ENCODE measurements at places on chromosomes 11 and 22.

GRCh38 chr11:86632499-86633269, 39.7 kb downstream of the ME3 start:
- peak; percentile 76 for DNase-seq

DNA sequence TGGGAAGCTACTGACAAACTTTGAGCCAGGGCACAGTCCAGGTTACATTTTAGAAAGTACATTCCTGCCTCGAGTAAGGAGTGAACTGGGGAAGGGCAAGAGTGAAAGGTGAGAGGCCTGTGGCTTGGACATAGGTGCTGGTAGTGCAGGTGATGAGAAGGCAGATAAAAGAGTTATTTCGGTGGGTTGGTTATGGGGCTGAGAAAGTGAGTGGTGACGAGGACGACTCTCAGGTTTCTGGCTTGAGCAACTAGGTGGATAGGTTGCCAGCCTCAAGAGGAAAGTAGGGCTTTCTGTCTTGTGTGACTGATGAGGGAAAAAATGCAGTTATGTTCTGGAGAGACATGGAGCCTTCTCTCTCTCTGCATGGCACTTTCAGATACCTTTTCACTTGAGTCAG, 3.7 kb downstream of the POLR2F start:
- DNase-seq = no peak

GRCh38 chr22:41524251-41524661, 20.0 kb downstream of the POLR3H start:
- no peak for DNase-seq

DNA sequence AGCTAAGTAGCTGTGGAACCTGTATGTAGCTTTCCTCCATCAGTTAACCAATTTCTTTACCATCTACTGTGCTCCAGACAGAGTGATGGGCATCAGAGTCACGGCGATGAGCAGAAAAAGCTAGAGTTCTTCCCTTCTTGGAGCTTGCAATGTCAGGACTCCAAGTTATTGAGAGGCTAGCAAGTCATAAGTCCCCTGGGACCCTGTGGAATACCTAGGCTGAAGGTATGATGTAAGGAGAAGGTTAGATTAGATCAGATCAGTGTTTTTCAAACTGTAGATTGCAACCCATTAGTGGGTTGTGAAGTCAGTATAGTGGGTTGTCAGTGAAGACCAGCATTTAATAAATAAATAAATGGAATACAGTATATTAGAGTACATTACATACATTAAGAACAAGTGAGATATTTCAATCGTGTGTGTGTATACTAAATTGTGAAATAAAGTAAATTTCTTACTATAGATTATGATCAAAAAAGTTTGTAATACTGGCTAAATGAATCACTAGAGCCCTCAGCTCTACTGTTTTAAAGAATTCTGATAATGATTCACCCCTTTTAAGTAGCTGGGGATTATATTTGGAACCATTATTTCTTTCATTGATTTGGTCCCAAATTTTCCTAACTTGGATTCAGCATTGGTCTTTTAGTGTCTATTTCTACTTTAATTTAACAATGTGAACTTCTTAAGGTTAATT, 52.3 kb downstream of the RASSF10 start:
- peak; percentile 4 for DNase-seq

- DNase-seq = peak; percentile 70
Observed at GRCh38 chr11:65899356-65900124, 648 bp downstream of the FOSL1 start.

DNA sequence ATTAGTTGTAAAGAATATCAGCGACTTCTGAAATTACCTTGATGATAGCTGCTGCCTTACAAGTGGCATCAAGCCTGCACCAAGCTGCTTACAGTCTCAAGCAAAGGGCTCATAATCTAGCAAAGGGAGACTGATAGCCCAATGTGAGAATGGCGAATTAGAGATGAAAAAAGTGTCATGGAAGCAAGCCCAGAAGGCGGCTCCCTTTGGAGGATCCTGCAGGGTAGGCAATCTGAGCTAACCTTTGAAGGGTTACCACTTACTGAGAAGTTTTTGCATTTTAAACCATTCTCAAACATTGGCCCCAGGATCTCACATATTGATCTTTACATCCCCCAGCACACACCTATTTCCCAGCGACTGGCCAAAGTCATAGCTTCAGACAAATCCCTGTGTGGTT, 18.5 kb downstream of the GAB2 start:
- DNase-seq = no peak

DNA sequence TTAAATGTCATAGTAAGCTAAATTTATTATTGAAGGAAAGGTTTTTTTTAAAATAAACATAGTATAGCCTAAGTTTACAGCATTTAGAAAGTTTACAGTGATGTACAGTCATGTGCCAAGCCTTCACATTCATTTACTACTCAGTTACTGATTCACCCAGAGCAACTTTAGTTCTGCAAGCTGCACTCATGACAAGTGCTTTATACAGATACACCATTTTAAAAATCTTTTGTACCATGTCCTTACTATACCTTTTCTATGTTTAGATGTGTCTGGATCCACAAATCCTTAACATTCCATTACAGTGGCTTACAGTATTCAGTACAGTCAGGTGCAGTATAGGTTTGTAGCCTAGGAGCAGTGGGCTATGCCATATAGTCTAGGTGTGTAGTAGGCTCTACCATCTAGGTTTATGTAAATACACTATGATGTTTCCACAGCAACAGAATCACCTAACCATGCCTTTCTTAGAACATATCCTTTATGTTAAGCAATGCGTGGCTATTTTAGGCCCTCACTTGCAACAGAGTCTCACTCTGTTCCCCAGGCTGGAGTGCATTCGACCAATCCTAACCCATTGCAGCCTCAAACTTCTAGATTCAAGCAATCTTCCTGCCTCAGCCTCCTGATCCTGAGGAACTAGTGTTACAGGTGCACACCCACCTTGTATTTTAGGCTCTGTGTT, 79.5 kb upstream of the SLC25A18 start:
- no peak for DNase-seq

- DNase-seq = no peak
Observed at GRCh38 chr11:74232311-74232950, 61.3 kb downstream of the PPME1 start.

- no peak for DNase-seq
Observed at GRCh38 chr11:58938398-58938797, 890 bp upstream of the GLYATL1 start.

DNA sequence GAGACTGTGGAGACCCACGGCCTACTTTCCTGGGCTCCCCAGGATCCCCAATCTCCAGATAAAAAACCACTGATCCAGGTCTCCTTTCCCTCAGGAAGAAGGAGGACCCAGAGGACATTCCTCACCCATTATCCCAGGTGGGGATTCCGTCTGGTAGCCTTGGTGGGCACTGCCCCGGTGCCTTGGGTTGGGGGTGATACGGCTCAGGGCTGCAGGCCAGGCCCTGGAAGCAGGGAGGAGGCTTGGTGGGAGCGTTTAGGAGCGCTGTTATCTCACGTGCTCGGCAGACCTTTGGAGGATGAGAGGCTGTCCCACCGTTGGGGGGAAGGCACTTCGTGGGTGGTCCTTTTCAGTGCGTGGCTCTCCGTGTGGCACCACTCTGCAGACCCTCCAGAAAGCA, 926.3 kb downstream of the BRD1 start:
- DNase-seq = no peak

DNA sequence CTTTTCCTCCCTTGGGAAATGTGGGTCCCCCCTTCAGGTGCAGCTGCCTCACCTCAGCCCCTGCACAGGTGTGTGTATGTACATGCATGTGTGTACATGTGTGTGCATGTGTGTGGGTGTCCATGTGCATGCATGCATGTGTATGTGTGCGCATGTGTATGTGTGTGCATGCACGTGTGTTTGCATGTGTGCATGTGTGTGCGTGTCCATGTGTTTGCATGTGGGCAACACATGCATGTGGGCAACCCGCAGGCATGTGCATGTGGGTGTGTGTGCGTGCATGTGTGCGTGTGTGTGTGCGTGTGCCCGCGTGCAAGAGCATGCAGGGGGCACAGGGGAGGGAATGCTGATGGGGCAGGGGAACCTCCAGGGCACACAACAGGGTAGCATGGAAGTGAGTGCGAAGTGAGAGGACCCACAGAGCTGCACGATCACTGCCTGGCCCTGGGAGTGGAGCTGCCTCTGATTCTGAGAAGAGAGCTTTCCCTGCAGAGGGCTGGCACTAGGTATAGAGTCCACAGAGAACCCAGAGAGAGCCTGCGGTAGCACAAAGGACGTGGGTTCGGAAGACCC, 14.6 kb upstream of the BAIAP2L2 start:
- no peak for DNase-seq

GRCh38 chr11:77035039-77035438, 841 bp downstream of the B3GNT6 start:
- no peak for DNase-seq

GRCh38 chr11:32919338-32919737, 26.7 kb downstream of the QSER1 start:
- DNase-seq = no peak

- no peak for DNase-seq
Observed at GRCh38 chr11:75873417-75874221, 58.6 kb downstream of the UVRAG start.

DNA sequence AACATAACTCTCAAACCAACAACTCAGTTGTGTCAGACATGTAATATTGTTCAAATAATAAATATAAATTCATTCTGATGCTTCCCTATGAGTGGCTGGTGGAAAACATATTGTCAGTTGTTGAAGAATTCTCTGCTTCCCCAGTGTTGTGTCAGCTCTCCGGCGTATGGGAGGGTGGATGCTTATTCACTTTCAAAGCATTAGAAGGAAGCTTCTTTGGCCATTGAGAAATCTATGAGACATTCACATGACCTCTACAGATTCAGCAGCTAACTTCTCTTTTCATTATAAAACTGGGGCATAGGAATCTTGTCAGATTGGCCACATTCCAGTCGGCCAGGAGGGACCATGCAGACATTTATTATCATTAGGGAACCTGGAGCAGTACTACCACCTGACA, 2.9 kb downstream of the OR51V1 start:
- DNase-seq = no peak

- DNase-seq = no peak
Observed at GRCh38 chr11:109772892-109773291, 320.3 kb upstream of the ZC3H12C start.

GRCh38 chr11:64832467-64833197, 11.8 kb downstream of the CDC42BPG start:
- DNase-seq = no peak

- no peak for DNase-seq
Observed at GRCh38 chr11:16093889-16094653, 262.3 kb downstream of the SOX6 start.

- no peak for DNase-seq
Observed at GRCh38 chr11:85912414-85912813, 57.2 kb downstream of the CCDC83 start.

DNA sequence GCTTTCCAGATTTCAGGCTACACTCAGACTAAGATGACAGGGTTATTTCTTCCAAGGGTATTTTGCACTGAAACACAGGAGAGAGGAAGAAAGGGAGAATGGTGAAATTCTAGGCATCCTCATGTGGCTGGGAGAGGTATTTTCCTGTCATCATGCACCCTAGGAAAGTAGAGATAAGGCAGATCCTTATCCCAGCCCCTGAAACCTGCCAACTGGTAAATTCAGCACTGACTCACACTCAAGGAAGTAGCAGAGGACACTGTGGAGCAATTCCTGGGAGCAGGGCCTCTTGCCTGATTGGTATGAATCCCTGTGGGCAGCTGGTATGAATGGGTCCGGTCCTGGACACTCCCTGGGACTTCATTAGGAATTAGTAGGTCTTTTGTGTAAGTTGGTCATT, 37.6 kb upstream of the SLC5A1 start:
- no peak for DNase-seq

- DNase-seq = peak; percentile 83
Observed at GRCh38 chr22:38317995-38318715, 922 bp upstream of the CSNK1E start.

DNA sequence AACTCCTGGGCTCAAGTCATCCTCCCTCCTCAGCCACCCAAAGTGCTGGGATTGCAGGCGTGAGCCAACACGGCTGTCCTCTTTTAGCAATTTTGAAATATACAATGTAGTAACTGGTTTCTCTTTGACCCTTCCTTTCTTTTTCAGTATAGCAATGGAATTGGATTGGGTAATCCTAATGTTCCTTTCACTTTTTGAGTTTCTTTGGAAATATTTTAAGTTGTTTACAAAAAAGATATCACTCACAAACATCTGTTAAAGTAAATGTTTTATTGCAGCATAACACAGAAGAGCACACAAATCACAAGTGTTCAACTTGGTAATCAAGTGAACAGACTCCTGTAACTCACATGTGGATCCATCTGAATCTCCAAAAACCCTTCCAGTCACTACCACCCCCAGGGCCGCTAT, 44.6 kb upstream of the EP300 start:
- DNase-seq = no peak

GRCh38 chr11:102177974-102178631, 67.9 kb downstream of the YAP1 start:
- DNase-seq = peak; percentile 80

DNA sequence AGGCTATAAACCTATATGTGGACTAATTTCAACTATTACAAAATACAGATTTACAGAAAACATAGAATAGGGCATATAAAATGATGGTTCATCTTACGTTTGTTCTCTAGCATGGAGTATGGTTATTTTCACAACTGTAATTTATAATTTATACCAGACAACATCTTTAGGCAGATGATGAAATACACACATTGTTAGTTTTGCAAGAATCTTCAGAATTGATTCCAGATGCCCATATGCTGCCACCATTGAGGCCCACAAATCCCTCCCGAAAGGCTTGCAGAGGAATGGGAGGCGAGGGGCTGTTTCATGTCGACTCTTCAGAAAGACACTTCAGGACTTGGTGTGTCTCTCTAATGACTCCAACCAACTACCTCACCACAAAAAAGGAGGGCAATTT, 6.2 kb downstream of the PTPN5 start:
- no peak for DNase-seq

DNA sequence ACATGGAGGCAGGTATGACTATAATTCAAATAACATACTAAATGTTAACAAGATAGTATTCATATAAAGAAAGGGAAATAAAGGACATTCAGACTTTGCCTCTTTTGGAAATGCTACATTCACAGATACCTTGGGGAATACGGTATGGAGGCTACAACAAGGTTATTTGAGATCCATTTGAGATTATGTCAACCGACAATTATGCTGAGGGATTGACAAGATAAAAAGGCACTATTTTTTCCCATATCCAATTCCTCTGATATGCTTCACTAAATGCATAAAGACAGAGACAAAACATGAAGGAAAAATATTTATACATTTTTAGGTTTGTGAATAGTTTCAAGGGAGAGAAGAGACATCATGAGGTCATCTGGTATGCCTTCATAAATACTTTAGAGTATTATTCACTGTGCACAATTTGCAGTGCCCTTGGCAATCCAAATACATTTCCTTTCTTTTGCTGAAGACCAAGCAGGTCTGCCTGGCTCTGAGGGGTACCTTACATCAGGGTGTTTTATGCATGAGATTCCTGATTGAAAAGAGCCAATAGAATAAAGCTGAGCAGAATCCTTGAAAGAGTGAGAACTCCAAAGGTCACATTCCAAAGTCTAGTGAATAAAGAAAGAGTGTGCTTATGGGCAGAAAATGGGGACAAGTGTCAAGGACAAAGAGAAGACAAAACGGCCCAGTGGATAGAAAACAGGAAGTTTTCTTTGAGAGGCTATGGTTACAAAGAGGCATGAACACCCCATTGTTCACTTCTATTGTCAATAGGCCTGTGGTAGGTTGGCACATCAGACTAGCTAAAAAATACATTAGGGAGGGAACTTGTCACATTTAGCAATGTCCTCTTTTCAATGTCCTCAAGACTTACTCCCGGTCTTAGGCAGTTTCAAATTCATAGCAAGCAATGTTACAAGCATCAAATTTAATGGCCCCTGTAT, 455.8 kb downstream of the LRRC4C start:
- DNase-seq = no peak

- no peak for DNase-seq
Observed at GRCh38 chr22:32564170-32565001, 89.8 kb downstream of the FBXO7 start.

- DNase-seq = no peak
Observed at GRCh38 chr11:43832536-43832935, 48.1 kb upstream of the ALKBH3 start.

All from NCI-H460 (cell line).